Dorsolateral prefrontal cortex (tissue), 122 donors: ENCODE measurements at places on chromosomes 3 and 15. TPM values are rescaled to one million over a fixed set of nuclear protein-coding genes. Genes with fewer than 3 reads are reported as not detected.

The B3GNT5 gene
- total RNA-seq = 2.8 TPM

The GOLGA8H gene
- 1.0 TPM for total RNA-seq

DNA sequence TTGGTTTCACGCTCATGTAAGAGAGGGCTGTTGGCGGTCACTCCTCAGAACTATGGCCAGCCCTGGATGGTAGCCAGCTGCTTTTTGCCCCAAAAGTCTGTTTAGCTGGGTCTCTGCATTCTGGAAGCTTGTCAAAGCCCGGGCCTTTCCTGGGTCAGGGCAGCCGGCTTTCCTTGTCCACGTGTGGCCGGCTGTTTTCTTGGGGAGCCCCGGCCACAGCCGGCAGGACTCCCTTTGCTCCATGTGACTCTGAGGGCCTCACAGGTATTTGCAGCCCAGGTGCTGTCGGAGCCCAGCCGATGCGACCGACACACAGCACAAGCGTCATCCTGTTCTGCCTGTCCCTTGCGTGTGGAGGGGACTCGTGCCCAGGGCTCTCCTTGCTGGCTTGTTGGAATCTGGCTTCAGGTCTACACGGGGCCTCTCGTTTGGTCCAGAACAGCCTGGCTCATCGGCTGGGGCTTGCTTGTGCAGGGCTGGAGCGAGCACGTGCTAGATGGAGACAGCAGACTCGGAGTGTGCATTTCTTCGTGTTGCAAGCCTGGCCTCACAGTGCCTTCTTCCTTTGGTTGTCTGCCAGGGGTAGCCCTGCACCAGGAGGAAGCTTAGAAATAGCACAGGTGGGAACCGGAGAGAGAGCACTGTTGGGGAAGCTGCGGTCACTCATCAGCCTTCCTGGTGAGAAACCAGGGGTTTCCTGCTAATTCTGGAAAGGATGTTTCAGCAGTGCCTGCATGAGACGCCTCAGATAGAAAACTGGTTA lies 51.5 kb downstream of the PGPEP1L start:
- DNase-seq = no peak

- no peak for DNase-seq
Measured at GRCh38 chr15:58258501-58259292, 120.5 kb downstream of the AQP9 start.

DNA sequence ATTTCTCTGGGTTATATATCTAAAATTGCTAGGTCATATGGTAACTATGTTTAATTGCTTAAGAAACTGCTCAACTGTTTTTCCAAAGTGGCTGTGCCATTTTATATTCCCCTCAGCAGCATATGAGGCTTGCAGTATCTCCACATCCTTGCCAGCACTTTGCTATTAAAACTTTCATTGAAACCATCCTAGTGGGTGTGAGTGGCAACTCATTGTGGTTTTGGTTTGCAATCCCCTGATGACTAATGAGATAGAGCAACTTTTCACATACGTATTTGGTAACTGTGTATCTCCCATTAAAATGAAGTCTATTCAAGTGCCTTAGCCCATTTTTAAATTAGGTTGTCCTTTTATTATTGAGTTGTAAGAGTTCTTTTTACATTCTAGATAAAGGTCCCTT lies 17.3 kb downstream of the KPNA1 start:
- no peak for DNase-seq

DNA sequence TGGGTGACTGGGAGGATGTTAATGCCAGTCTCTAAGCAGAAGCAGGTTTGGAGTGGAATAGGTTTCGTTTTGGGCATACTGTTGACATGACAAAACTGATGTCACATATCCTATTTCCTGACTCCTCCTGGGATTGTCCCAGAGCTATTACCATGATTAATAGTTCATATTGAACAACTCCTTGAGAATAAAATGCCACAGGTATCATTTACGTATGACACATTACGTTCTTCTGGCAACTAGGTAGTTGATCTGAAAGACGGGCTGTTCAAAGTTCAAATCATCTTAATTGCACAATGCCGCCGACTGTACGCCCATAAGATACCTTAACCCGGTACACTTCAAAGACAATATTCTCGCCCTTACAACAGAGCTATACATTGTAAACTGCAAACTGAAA lies 1.4 kb upstream of the RAB5A start:
- no peak for DNase-seq

The TEX55 gene
- not detected for total RNA-seq
